Activated CD4-positive, alpha-beta T cell treated with anti-CD3 and anti-CD28 coated beads, Interleukin-2, amount 50 U/mL, for 16 hours (primary cell): ENCODE measurements at places on chromosomes 6 and 20.

- DNase-seq, result no peak
These were observed 100.1 kb downstream of the FARS2 start for GRCh38 chr6:5361396-5361795.

DNA sequence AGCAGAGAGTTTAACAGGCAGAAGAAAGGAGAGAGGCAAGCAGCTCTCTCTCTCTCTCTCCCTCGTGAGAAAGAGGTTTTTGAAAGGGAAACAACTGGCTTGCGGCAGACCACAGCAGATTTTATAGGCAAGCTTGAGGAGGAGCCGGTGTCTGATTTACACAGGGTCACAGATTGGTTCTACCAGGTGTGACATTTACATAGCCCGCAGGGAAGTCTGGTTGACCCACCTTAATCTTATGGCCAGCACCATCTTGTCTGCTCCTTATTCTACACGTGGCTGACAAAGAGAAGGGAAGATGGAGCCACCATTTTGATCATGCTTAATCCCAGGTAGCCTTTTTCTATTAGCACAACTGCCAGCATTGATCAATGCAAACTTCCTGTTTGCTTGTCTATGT is 65.4 kb downstream of the OR2J2 start:
- no peak for DNase-seq

GRCh38 chr20:519999-520398 is 23.6 kb downstream of the CSNK2A1 start:
- no peak for DNase-seq

GRCh38 chr6:18016133-18016532 is 28.7 kb upstream of the KIF13A start:
- no peak for DNase-seq

- peak; percentile 13 for DNase-seq
These were observed 14.9 kb upstream of the MATN4 start for GRCh38 chr20:45322952-45323383.

DNA sequence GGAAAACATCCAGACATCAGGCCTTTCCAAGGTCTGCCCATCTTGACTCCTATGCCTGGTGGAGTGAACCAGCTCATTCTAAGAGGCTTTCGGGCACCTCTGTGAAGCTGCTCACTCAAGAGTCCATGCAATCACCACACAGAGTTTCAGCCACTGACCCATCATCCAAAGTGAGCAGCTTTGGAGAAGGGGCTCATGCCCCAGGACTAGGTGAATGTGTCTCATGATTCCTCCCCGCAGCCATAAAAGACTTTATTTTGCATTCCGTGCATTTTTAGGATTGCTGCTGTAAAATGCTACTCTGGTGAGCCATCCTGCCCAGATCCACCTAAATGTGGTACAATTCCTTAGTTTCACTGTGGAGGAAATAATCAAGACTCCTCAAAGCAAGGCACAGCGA is 44.5 kb upstream of the EZR start:
- DNase-seq, result no peak

DNA sequence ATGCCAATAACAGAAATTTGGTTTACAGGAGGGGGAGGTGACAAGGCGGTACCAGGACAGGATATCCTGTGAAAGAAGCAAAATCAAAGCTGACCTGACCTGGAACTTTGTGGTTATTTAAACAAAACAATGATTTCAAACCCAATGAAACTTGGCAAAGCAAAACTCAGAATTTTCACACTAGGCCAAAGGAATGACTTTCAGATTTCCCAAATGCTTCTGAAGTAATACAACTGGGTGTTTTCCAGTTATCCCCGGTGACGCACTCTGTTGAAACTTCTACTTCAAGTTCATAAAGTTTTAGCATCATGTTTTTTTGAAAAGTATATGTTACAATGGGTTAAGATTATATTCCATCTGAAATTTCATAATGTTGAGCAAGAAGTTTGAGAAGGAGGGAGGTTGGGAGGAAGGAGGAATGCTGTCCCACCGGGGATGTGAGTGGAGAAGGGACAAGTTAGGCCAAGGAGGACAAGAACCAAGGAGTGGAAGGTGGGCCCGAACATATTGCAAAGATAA is 78.1 kb upstream of the TRAF3IP2 start:
- no peak for DNase-seq

GRCh38 chr20:5630071-5630470 is 120.1 kb upstream of the SHLD1 start:
- no peak for DNase-seq

DNA sequence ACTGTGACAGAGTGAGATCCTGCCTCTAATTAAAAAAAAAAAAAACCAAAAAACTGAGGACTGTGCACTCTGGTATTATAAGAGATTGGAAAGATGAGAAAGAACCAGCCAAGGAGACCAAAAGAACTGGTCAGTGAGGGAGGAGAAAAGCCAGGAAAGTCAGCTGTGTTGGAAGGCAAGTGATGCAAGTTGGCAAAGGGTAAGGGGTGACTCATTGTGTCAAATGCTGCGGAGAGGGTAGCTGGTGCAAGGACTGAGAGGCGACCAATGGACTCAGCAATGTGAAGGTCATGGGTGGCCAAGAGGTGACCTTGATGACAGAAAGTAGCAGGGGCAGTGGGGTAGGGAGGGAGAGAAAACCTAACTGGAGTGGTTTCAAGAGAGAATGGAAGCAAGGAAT is 27.4 kb upstream of the LRRN4 start:
- DNase-seq, result no peak

DNA sequence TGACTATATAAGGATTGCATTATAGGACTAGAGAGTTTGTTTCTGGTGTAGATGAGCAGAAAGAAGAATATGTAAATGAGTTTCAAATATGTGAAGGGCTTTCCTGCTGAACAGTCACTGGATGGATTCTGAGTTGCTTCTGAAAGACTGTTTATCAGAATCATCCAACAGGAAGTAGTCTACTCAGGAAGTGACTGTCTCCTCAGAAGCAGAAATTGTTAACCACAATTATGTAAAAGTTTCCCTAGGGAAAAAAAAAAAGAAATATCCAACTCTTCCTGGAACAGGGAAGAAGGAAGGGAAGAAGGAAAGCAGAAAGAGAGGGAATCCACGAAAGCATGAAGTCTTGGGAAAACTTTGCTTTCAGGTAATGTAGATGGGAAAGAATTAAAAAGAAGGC is 138.9 kb downstream of the TENT5A start:
- no peak for DNase-seq

GRCh38 chr6:35733633-35734032 is 3.2 kb upstream of the ARMC12 start:
- no peak for DNase-seq

GRCh38 chr6:63923139-63923739 is 287.6 kb downstream of the PHF3 start:
- DNase-seq, result peak; percentile 19

DNA sequence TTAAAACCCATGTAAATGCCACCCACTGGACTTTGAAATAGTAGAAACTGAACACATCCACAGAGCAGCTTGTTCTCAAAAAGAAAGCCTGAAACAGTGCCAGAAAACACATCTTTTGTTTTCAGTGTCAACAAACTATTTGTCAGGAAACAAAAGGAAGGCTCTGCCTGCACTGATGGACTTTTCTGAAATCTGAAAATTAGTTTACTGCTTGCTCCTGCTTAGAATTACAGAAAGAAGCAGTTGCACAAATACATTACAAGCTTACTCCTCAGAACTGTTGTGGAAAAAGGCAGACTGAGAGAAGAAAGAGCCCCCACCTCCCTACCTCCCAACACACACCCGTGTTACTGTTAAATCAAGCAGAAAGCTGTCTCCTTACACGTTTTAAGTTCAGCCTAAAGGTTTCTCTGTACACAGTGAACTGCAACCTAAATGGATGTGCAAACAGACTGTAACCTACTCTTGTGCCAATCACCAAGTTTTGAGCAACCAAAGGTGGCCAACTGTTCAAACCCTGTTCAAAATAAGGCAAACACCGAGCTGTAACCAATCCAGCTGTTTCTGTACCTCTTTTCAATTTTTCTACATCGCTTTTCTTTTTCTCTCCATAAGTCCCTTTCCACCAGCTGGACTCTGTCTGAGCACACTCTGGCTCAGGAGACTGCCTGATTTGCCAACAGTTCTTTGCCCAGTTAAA is 43.7 kb downstream of the FRK start:
- DNase-seq, result no peak

DNA sequence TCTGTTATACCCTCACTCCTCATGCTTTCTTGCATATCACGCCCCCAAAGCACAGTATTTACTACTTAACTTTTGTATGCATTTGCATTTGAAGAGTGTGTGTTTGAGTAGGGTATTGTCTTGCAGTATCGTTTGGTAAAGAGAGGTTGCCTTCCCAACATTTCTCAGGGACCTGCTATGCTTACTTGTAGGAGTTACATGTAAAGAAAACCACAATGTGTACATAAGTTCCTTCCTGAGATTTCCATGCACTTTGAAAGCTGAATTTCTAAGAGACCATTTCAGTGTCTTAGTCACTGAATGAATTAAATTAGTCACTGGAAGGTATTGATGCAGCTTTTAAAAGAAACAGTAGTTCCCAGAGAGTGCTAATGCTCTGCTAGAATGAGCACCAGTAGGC is 159.3 kb upstream of the LAMA2 start:
- DNase-seq, result peak; percentile 14

- no peak for DNase-seq
These were observed 202.9 kb upstream of the SOX4 start for GRCh38 chr6:21390532-21391213.

GRCh38 chr6:29488874-29489273 is 1.1 kb upstream of the MAS1L start:
- DNase-seq, result no peak

GRCh38 chr6:83333500-83333899 is 97.4 kb downstream of the ME1 start:
- DNase-seq, result no peak

GRCh38 chr6:4358414-4359107 is 223.2 kb upstream of the ECI2 start:
- peak; percentile 67 for DNase-seq

DNA sequence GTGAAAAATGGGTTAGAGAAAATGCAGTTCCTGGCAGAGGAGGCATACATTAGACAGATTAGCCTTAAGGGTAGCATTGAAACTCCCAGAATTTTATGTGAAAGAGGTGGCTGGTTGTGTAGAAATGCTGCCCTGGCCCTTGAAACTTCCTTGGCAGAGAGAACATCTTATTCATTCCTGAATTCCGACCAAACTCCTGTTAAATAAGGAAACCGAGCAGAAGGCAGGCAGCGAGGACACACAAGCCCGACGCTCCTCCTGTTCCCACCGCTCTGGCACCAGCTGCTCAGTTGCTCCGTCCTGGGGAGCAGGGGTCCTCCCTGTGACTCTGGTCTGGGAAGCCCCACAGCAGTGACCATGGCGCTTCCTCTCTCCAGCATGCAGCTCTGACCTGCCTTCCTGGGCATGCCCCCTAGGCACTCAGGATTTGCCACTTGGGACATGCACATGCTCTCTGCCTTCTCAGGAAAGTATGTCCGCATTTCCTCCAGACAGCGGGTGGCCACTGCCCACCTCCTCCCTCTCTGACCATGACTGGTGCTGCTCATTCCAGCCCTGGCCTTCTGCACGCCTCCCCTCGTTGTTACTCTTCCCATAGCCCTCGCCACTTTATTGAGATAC is 35.2 kb upstream of the CLDN20 start:
- DNase-seq, result no peak

- peak; percentile 27 for DNase-seq
These were observed 312.5 kb downstream of the EYA4 start for GRCh38 chr6:133553652-133554051.

- DNase-seq, result peak; percentile 53
These were observed 143.2 kb upstream of the ZNF217 start for GRCh38 chr20:53736757-53737395.

- peak; percentile 71 for DNase-seq
These were observed 1.2 kb upstream of the HMGA1 start for GRCh38 chr6:34235307-34236130.

DNA sequence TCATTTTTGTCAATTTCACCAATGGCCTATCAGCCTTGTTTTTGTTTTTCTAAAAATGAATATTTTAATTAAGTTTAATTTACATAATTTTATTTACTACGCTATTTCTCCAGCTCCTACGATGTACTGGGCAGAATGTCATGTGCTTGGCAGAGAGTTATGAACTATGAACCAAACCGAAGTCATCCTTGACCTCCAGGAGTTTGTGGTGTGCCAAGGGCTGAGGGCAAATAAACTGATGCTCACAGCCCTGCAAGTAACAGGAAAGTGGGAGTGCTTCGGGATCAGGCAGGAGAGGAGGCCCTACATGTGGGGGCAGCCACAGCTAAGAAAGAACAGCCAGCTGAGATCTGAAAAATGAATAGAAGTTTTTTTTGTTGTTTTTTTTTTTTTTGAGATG is 38.6 kb downstream of the ZNF217 start:
- no peak for DNase-seq

GRCh38 chr6:155882527-155883333 is 427.1 kb upstream of the NOX3 start:
- no peak for DNase-seq

- DNase-seq, result no peak
These were observed 22.7 kb downstream of the PIM1 start for GRCh38 chr6:37192666-37193065.

DNA sequence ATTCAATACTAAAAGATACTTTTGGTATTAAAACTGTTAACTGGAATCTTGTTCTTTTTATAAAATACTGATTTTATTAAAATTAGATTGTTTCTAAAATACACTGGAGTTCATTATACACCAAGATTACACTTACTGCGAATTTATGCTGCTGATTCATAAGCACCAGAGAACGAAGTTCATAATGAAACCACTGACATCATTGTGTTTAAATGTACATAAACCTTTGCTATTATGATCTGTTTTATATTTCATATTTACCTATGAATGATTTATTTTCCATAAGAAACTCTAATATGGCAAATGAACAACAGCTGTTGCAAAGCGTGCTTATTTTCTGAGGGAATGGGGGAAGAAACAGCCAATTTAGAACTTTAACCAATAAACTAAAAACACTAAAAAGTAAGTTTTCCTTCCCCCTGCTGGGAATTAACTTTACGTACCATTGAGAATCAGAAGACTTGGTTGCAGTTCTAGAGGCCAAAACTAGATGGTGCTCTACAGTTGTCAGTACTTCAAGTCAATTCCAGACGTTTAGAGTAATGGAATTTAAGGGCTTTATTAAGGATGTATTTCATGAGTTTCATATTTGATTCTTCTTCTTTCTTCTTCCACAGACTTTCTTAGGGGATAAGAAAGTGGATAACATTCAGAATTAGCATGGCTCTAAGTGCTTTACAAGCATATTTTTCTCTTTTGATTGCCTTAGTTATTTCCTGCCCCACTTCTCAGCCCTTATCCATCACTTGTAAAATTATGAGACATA is 30.8 kb upstream of the COL19A1 start:
- peak; percentile 33 for DNase-seq

DNA sequence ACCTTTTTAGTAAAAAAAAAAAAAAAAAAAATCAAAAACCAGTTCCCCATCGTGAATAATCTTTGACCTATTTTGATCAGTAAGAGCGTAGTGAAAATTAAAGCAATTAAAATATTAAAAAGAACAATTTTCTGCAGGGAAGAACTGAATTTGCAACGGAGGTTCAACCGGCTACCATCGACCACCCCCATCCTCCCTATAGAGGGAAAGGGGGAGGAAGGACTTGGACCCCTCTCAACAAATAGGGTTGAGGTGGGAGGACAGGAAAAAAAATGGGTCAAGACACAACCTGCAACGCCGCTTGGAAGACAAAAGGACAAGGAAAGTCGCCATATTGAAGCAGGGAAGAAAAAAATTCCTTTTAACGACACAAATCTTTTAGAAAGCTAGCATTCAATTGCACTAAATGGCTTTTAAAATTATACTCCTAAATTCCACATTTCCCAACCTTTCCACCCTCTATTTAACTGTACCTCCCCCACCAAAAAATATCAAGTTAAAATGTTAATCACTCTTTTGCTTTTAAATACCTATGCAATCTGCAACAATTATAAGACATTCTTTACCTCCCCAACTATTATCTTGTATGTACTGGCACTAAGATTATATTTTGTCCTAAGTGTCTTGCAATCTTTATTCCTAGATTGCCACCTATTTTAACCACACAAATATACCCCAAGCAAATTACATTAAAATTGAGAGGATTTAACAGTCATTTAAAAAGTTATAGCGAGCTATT is 1.7 kb downstream of the PPP1R10 start:
- DNase-seq, result peak; percentile 71
